A549 treated with RU486 at 1 μM for 4 hours (cell line): ENCODE measurements at places on chromosomes 11 and 22. TPM values are rescaled to one million over a fixed set of nuclear protein-coding genes. Genes with fewer than 3 reads are reported as not detected.

OR52E2 gene
- total RNA-seq = not detected in 5 replicates

GVQW3 gene
- 0.43 to 1.6 TPM (median 0.87 TPM) in 5 replicates for total RNA-seq

OR2D2 gene
- total RNA-seq = not detected in 5 replicates

SCARF2 gene
- total RNA-seq = 0.55 to 1.3 TPM (median 0.84 TPM) in 5 replicates

ZBTB44 gene
- total RNA-seq = 6.2 to 8.4 TPM (median 7.6 TPM) in 5 replicates

SPDYC gene
- total RNA-seq = not detected in 5 replicates

INPPL1 gene
- total RNA-seq = 57.2 to 83.7 TPM (median 69.6 TPM) in 5 replicates

ELP4 gene
- total RNA-seq = 6.7 to 9.6 TPM (median 6.9 TPM) in 5 replicates

TTC28 gene
- 1.5 to 4.0 TPM (median 2.7 TPM) in 5 replicates for total RNA-seq

ARCN1 gene
- 82.9 to 104 TPM (median 90.8 TPM) in 5 replicates for total RNA-seq
